ENCODE measurements at places on chromosomes 7 and 10.

DNA sequence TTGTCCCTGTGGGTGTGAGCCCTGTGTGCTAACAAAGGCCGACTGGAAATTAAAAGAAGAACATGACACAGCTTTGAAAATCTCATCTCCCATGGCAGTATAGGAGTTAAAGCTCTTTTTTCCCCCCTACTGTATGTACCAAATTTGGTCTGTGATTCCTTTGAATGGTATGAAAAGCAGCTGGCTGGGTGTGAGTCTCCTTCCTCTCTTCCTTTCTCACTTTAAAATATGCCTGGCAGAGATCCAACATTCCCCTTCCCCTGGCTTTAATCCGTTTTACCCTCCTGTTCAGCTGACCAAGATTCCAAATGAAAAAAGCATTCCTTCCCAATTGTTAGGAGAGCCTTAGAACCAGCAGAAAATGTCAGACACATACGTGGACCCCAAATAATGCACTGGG, 225.0 kb upstream of the CELF2 start:
- peak; percentile 87 for DNase-seq

- DNase-seq: no peak
Observed at GRCh38 chr10:5334196-5334880, 30.4 kb upstream of the UCN3 start.

DNA sequence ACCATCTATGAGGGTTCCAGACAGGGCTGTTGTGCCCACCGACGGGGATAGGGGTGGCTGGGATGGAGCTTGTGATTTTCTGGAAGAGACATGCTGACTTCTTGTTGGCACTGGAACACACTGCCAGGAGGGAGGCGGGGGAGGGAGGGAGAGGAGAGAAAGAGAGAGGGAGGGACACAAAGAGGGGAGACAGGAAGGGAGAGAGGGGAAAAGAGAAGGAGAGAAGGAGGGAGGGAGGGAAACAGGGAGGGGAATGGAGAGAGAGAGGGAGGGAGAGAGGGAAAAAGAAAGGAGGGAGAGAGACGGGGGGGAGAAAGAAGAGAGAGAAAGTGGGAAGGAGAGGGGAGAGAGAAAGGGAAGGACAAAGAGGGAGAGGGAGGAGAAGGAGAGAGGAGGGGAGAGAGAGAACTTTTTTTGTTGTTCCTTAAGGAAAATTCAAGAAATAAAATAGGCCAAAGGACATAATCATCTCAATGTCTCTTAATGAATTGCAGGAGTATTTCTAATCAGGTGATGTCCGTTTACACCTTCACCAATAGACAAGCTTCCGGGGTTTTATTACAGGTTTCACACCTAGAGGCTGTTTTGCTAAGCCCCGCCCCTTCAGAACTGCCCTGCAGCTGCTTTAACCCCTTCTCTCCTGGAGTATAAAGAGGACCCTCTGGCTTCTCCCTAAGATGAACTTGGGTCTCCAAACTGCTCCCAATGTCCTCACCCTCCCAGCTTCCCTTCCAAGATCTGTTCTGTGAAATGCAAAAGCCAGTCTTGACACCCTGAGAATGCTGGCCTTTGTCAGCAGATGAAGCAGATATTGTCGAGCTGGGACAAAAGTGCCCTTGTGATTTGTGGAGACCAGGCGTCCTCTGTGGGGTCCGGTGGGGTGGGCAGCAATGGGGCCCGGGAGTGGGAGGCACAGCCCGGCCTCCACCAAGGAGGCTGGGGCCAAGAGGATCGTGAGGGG, 82.0 kb upstream of the GTF2IRD1 start:
- no peak for DNase-seq

DNA sequence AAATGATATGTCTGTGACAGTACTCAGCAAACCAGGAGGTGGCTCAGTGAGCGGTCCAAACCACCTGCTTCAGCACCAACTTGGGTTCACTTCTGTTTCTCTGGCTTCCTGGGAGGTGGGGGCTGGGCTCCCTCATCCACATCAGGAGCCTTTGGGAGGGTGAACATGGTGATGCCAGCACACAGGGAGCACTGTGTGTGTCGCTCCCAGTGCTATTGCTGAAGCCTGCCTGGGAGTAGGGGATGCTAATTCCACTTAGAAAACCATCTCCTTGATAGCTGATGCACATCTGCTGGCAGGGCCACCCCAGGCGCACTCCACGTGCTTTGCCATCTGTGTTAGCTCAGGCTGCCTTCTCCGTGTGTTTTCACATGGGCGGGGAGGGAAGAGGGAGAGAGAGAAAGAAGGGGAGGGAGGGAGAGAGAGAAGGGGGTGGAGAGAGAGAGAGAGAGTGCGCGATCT, 58.0 kb downstream of the RAMP3 start:
- no peak for DNase-seq

GRCh38 chr10:48639632-48640031, 34.8 kb upstream of the ARHGAP22 start:
- DNase-seq: no peak

DNA sequence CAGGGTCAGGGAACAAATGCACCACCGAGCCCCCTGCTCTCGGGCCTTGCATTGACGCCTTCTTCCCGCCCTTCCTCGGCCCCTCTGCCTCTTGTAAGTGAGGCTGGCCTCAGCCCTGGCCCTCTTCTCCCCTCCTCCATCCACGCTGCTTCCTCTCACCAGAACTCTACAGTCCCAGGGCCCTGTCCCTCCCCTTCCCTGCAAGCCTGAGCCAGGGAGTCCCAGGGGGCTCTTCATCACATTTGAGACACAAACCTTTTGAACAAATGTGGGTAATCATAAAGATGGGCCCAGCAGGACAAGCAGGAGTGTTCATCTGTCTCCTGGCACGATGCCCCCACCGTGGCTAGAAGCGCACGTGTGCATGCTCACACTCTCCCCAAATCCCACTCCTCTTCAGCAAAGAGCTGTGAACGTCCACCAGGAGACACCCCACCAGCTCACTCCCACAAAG, 57.7 kb downstream of the SLIT1 start:
- DNase-seq: no peak

- DNase-seq: no peak
Observed at GRCh38 chr7:142905759-142906158, 20.2 kb upstream of the TRPV6 start.

DNA sequence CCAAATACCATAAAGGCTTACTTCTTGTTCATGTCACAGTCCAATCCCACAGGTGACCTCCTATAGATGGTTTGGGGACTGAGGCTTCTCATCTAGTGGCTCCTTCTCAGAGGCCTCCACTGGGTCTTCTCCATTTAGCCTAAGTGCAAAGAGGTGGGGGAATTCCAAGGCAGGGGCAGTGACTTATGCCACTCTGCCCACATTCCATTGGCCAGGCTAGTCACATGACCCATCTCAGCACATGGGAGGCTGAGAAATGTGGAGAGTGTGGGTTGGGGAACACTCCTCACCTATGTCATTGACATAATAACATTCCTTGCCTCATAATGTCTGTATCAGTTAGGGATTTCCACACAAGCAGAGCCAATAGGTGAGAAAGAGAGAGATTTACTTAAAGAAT, 104.3 kb upstream of the PLXNA4 start:
- DNase-seq: no peak

DNA sequence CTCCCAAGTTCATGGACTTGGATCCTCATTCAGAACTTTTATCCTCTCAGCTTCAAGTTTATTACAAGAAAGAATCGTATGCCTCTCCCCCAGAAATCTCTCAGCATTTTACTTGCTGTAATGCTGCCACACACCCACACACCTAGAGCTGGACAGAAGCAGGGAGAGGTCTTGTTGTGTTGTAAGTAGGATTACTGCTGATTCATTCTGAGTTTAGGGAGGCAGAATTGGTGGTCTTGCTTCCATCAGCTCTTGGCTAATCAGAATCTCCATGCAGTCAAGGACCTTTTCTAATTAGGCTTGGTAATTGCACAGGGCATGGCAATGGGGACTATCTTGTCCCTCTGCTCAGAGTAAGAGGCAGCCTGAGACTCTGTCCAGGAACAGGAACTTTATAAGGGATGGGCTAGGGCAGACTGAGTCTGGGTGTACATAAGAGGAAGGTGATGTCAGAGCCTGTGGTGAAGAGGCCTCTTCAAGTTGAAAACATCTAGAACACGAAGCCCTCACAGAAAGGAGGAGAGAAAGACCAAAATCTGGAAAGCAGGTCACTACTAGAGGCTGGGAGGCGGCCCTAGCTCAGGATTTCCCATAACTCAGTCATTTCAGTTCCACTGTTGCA, 7.0 kb upstream of the PTPRE start:
- no peak for DNase-seq

GRCh38 chr7:51060536-51060935, 256.1 kb downstream of the COBL start:
- no peak for DNase-seq

DNA sequence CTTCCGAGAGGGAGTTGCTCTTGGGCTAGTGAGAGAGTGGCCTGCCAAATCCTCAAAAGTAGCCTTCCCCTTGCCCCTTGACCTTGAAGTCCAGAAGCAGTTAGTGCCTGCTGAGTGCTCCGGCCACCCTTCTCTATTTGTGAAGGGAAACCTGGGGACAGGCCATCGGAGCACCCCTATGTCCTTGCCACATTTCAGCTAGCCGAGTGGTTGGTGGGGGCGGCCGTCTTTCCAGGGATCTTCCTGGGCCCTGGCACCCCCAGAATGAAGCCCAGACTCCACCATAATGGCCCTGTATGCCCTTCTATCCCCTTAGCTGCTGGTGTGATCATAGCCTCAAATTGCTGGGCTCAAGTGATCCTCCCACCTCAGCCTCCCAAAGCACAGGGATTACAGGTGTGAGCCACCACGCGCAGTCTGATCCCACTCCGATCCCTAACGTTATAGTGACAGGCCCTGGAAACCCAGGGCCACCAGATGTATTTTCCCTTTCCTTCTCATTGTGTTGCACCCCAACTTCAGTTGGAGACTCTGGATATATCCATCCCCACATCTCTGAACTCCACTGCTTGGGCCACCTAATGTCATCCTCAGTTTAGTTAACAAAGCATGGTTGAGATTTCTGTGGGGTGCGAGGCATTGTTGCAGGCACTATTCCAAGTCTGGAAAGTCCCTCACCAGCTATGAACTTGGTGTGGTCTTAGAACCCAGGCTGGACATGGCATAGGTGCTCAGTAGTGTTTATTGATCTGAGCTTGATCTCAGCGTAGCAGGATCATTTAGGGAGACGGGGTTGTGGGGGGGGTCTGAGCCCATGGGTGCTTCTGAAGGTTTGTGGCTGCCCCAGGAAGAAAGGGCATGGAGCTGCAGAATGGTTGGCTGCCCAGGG, 1.6 kb downstream of the TSPAN14 start:
- no peak for DNase-seq

DNA sequence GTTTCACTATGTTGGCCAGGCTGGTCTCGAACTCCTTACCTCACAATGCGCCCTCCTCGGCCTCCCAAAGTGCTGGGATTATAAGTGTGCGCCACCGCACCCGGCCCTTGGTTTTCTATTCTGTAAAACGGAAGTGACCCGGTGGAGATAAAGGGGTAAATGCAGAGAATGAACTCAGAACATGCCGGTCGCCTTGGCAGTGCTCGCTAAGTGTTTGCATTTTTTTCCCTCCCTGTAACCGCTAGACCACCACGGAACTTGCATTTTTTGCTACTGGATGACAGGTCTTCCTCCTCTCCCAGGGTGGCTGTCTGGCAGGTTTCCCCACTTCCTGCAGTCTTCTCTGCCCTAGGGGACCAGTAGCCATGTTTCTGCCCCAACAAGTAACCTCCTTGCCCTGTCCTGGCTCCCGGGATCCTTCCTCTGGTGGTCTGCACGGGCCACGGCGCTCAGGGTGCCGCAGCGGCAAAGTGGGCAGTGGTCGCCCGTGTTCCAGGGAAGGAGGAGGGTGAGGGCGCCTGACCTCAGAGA, 18.8 kb upstream of the GNA12 start:
- no peak for DNase-seq

DNA sequence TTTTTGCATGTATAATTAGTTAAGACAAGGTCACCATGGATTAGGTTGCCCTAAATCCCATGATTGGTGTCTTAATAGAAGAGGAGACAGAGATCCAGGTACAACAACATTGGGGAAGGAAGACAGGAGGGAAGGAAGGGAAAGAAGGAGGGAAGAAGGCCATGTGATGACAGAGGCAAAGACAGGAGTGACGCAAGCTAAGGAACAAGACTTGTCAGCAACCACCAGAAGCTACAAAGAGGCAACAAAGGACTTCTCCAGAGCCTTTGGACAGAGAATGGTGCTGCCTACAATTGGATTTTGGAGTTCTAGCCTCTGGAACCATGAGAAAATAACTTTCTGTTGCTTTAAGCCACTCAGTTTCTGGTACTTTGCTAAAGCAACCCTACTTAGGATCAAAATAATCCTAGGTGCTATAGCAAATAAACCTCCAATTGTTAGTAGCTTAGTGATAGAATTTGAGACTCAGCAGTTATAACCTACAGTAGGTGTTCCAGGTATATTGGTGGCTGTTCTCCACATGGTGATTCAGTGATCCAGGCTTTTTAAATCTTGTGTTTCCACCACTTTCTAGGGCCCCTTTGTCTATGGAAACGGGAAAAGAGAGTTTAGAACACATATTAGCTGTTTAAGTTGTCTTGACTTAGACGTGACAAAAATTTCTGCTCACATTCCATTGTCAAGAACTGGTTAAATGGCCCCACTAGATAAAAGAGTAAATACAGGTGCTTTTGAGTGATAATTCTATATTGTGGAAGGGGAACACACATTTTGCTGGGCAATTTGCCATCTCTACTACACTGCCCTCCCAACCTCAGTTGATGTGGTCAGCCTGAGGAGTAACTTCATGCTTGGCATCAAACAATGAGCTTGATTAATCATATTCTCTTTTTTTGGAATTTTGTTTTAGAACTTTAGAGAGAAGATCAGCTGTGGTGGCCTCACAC, 70.5 kb upstream of the SP4 start:
- no peak for DNase-seq

DNA sequence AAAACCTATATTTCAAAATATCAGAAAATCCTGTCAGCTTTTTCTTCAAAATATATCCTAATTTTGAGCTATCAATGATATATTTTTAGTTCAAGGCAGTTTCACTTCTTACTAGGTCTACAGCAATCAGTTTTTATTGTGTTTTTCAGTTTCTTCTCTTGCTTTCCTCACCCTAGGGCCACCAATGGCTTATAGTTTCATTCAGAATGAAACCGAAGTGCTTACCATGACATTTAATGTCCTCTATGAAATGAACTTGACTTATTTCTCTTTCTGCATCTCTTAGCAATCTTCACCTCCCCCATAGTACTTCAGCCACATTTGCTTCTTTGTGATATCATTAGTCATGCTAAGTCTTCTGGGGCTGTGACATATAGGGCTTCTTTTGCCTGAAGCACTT, 100.3 kb downstream of the ARL5B start:
- DNase-seq: no peak

GRCh38 chr7:94274828-94275227, 119.9 kb upstream of the COL1A2 start:
- DNase-seq: no peak

GRCh38 chr7:115707258-115708012, 323.1 kb downstream of the TFEC start:
- DNase-seq: peak; percentile 89

DNA sequence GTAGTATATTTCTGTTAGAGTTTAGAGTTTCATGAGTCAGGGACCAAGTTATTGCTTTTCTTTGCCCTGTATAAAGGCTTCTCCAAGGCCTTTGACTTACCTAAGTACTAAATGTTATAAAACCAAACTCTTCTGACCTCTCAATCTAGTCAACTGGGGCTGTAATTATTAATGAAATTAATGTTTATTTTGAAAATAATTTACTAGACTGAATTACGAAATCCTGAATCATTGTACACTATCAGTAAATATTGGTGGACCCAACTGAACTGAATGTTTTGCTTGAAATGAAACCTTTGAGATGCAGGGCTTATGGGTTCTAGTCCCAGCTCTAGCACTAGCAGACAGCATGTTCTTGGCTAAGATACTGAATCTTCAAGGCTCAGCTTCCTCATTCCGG, 1.7 kb upstream of the CYP2C9 start:
- DNase-seq: no peak

GRCh38 chr7:99380032-99380822, 5.7 kb downstream of the ARPC1B start:
- no peak for DNase-seq

GRCh38 chr10:33412653-33413361, 78.3 kb upstream of the NRP1 start:
- DNase-seq: no peak

All from NCI-H446 (cell line).